Stimulated activated CD4-positive, alpha-beta T cell treated with anti-CD3 and anti-CD28 coated beads, Interleukin-15, amount 100 ng/mL, for 1 hour (primary cell): ENCODE measurements at places on chromosomes 5 and 9.

- no peak for DNase-seq
These were observed 116.1 kb upstream of the SPOCK1 start for GRCh38 chr5:137615171-137615775.

DNA sequence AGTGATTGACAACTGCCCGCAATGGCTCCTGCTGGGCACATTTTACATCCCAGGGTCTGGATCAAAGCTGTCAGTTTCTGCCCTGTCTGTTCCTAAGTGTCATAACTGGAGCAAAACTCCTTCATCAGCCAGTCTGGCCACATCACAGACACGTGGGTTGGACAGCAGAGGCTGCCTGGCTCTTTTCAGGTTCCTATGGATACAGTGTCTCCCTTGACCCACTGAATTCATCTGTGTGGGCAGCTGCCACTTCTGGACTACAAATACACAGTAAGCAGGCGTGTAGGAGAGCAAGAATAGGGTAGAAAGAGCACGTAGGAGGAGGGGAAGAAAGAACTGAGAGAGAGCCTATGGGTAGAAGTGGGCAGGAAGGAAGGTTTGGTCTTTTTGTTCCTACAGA is 238.0 kb downstream of the ENC1 start:
- no peak for DNase-seq

DNA sequence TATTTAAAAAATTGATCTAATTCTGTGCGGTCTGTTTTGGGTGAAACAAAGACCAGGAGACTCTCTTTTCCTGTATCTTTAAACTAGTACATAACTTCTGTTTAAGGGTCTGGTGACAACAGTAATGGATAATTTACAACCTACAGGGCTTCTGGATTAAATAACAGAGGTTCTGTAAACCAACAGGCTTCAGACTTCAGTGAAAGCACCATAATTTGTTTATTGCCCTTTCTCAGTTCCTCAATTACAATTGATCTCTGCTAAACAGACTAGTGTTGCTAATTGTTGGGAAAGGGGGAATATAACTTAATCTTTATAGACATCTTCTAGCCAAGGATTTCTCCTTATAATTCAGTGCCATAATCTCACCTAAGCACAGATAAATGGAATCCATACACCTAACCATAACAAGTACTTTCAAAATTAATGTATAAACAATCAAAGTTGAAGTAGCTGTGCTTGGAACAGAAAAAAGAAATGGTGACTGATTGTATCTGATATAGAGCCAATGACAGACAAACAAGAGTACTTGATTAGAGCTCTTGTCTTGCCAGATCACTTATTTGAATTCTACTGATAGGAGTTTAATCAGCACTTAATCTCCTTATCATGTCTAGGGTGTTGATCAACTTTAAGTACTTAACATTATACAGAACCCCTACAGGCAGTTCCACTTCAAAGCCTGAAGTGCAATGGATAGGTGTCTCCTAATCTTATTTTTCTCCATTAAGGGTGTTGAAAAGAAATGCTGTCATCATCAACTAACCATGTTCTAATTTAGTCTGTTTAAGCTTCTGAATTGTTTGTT is 536.0 kb downstream of the NR2F1-AS1 start:
- no peak for DNase-seq

DNA sequence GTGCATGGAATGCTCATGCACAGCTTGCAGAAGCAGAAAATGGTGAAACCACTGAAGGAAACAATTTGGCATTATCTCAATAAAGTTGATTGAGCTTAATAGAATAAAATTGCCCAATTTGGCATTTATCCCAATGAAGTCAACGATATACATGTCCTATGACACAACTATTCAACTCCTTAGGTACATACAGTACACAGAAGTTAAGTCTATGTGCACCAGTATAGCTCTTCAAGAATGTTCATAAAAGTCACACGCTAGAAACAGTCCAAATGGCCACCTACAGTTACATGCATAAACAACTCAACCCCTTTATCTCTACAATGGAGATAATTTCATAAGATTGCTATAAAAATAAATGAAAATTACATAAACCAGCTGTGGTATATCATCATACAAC is 184.5 kb downstream of the DENND1A start:
- DNase-seq = no peak

- no peak for DNase-seq
These were observed 17.1 kb downstream of the IER5L start for GRCh38 chr9:129160712-129161533.

DNA sequence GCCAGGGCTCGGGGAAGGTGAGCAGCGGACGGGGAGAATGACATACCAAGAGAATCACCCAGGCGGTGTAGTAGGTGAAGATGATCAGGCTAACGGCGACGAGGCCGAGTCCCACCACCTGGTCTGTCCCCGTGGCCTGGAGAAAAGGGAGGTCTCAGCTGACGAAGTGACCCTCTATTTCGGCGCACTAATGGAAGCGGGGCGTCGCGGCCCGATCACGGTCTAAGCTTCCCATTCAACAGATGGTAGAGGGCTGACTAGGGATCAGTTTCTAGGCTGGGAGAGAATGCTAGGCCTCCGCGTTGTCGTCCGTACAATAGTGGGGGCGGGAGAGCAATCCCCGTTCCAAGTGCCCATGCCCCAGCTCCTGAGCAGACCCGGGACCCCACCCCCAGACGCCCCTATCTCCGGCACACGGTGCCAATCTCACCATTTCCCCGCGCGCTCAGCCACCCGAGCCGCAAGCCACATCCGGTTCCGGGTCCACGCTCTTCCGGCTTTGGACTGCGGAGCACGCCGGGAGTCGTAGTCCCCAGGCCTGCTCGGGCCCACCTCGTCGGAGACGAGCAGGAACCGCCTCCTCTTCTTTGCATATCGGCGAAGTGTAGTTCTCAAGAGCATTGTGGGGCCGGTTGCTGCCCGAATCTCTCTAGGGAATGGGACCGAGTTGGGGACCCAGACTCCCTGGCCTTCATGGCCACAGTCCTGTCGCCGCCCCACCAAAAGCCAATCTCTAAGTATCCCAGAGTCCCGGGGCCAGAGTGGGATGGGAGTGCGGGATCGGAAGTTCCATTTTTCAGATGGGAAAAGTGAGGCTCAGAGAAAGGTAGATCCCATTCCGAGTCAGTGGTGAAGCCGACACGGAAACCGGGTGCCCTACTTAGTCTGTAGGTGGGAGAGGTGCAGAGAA is at the start of gene DPM2:
TSS of gene DPM2 (minus strand) at position 467 of the 910 bp plus-strand sequence. CDS start at position 433, 34 bp downstream.
- DNase-seq = peak; percentile 59

DNA sequence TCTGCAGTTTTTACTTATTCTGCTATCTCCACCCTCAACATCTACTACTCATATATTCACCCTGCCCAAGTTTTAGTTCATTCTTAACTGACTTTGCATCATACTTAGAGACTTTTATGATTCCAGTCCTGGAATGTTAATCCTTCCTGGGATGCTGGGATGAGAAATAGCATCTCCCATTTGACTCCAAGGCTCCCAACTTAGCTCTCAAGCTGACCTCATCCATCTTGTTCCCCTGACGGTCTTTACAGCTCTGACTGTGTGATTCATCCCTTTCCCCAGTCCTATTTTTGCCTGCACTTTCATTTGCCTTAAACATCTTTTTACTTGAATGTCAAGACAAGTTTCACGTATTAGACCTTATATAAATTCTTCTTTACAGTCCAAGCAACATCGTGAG is 297.8 kb downstream of the EPB41L4A start:
- no peak for DNase-seq

- no peak for DNase-seq
These were observed 114.7 kb upstream of the TXNDC8 start for GRCh38 chr9:110452227-110452801.

GRCh38 chr9:134594078-134594941 is 47.3 kb upstream of the COL5A1 start:
- DNase-seq = no peak

- no peak for DNase-seq
These were observed 18.4 kb upstream of the QSOX2 start for GRCh38 chr9:136264031-136264430.

- no peak for DNase-seq
These were observed 1.8 kb downstream of the SKP2 start for GRCh38 chr5:36153726-36154125.

DNA sequence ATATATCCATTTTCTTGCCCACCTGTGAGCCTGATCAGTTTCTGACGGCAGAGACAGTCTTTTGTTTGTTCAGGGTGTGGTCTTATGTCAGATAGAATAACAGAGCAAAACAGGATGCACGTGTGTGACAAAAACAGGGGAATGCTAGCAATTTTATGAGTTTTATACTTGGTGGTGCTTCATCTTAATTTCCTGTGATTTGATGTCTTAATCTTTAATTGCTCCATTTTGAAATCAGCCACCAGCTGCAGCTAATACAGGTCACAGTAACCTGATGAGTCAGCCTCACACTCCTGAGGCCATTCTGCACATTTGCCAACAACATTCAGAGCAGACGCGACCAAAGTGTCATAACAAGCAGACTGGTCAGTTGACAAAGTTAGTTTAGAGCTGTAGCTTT is 42.3 kb upstream of the JMY start:
- no peak for DNase-seq

DNA sequence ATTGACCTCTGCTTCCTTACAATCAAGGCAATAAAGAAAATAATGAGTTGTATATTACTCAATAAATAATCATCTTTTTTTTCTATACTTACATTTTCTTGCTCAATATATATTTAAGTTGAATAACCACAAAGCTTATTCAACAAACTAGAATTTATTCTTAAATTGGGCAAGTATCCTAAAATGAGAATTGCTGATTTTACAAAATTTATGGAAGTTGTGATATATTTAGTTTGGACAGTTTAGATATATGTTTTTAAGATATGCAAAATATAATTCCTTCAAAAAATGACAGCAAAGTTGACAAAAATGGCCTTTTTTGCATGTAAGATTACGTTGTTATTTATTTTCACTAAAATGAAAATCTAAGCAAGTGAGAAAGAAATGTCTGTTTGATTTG is 305.7 kb upstream of the GRIN3A start:
- DNase-seq = no peak

- DNase-seq = no peak
These were observed 82.7 kb downstream of the ATP10B start for GRCh38 chr5:160769301-160769700.

- DNase-seq = no peak
These were observed 193.8 kb downstream of the SMARCA2 start for GRCh38 chr9:2208991-2209390.

- DNase-seq = no peak
These were observed 193.7 kb downstream of the PIK3R1 start for GRCh38 chr5:68409259-68409658.

GRCh38 chr9:69444021-69444420 is 119.0 kb downstream of the ENTREP1 start:
- no peak for DNase-seq

DNA sequence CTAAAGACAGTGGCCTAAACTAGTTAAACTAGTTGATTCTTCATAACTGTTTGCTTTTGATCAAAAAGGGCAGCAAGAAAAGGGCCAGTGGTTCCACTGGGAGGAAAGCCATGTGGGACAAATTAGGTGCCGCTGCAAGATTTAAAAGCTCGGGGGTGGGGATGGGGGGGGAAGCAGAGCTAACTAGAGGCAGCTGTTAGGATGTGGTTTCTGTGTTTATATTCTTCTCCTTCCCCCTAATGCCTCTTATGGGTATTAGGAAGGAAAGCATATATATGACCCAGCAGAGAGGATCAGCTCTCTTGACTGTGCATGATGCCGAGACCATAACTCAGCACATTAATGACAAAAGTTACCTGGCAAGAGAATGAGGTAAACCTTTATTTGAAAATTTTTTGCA is 65.7 kb downstream of the EFNA5 start:
- no peak for DNase-seq

- DNase-seq = no peak
These were observed 234.6 kb downstream of the CACNA1B start for GRCh38 chr9:138112090-138112748.

DNA sequence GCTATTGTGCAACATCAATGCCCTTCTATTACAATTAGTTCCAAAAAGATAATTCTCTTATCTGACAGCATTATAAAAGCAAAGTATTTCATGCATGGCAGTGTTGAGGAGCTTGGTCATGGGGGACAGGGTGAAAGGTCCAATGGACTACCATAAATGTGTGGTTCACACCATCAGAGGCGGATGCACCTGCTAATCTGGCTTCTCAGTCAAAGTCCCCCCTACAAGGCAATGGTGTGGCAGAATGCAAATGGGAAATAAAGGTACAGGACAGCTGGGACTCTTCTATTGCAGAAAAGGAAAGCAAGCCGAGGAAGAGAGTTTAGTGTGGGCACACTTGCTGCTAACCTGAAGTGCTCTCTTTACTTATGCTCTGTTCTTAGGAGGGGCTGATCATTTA is 369.1 kb downstream of the NDUFS4 start:
- DNase-seq = no peak

GRCh38 chr9:33043671-33044070 is 18.6 kb downstream of the DNAJA1 start:
- no peak for DNase-seq

DNA sequence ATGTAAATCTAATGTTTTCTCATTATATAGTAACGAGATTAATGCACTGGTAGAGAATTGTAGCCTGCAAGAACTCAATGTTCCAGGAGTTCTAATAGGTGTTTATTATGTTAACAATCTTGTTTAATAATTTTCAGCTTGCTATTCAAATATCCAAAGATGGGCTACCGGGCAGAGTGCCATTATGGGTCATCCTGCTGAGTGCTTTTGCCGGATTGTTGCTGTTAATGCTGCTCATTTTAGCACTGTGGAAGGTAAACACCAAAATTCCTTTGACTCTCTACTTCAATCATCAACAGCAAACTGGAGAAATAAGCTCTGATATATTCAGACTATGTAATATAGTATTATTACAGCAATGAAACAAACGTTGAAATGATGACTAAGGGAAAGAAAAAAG is 41.9 kb upstream of the ITGA2 start:
- DNase-seq = no peak
